Activated T-cell treated with anti-CD3 and anti-CD28 coated beads, Interleukin-2, amount 50 U/mL, for 72 hours (primary cell): ENCODE measurements at places on chromosomes 2 and 18. TPM values are rescaled to one million over a fixed set of nuclear protein-coding genes. Genes with fewer than 3 reads are reported as not detected.

DNA sequence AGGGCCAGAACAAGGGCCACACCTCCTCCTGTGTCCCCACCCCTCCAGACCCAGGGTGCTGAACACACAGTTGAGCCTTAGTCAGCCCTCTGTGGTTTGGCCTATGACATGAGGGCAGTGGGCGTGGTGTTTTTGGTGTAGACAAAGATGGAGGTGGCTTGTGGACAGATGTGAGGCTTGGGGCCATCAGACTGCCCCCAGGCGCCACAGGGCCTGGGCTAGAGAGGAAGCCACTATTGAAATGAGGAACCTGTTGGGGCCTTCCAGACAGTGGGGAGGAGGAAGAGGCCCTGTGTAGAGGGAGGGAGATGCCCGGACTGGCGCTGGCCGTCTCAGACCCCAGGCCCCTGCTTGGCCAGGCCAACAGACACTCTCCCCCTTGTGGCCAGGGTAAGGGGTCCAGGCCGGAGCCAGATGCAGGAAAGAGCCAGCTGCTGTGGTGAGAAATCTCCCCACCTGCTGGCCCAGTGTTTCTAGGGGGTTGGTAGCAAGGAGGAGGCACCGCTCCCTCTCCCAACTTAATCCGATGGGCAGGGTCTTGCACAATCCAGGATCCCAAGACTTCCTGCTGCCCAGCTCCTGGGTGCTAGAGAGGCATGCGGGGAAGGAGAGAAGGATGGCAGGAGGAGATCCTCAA lies 53.8 kb downstream of the SMAD7 start:
- peak; percentile 51 for DNase-seq
- H3K27me3 ChIP-seq: no peaks in the 10 kb centered on the region
- peaks cover 16% of the 10 kb centered on the region for H3K4me1 ChIP-seq

DNA sequence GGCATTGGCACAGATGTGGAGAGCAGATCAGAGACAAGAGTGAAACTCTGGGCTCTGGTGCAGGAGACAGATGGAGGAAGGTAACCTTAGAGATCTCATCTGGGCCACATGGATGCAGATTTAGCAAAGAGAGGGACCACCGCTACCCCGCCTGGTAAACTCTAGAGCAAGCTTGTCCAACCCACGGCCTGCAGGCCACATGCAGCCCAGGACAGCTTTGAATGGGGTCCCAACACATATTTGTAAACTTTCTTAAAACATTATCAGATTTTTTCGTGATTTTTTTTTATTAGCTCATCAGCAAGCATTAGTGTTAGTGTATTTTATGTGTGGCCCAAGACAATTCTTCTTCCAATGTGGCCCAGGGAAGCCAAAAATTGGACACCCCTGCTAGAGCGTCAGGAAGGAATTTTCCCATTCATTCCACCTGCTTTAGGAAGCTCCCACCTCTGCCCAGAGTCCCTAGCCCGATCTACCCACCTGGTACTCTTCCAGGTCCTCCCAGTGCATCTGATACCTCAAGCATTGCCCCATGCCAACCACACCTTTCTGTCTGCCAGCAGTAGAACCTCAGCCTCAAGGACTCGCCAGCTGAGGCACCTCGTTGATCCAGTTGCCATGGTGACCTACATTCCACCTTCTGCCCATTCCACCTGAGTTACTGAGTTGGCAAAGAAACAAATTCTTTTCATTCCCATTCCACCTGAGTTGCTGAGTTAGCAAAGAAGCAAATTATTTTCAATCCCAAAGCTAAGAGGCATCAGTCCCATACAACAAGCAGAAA lies at the start of gene CIB4:
CIB4 (minus strand) TSS at position 586 of the 784 bp plus-strand sequence; CDS start at position 534, 52 bp downstream.
- no peak within 1 kb of the TSS for H3K4me3 ChIP-seq
- H3K27me3 ChIP-seq: peaks cover 42% of the 10 kb centered on the region
- H3K27ac ChIP-seq: no peak within 1 kb of the TSS
- no peak for DNase-seq
- H3K36me3 ChIP-seq: no peaks in the 10 kb centered on the region

DNA sequence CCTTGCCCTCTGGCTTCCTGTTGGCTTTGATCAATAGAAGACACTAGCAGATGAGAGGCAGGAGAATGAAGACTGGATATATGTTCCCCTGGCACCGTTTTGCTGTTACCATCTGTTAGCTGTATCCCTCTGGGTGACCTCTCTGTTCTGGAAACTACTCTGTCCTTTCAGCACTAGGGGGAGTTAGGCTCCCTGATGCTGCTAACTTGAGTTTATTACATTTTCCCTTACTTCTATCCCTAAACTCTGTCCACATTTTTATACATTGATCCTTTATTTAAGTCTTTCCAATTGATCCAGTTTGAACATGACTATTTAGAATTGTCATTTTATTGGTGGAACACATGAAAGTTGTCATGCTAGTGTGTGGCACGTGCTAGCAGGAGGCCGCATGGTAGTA lies 1014.3 kb upstream of the CDH2 start:
- no peaks in the 10 kb centered on the region for H3K27me3 ChIP-seq
- peaks cover 2% of the 10 kb centered on the region for H3K36me3 ChIP-seq
- DNase-seq: no peak
- H3K4me1 ChIP-seq: no peaks in the 10 kb centered on the region

- no peak overlapping the region for H3K27ac ChIP-seq
- H3K4me1 ChIP-seq: no peaks in the 10 kb centered on the region
- no peak overlapping the region for H3K4me3 ChIP-seq
- no peaks in the 10 kb centered on the region for H3K27me3 ChIP-seq
- no peaks in the 10 kb centered on the region for H3K36me3 ChIP-seq
- no peak for DNase-seq
Measured at GRCh38 chr2:121103960-121104359, 181.0 kb downstream of the TFCP2L1 start.

Gene LTBP1
- total RNA-seq: 0.50 TPM

GRCh38 chr2:73938718-73939352 lies 12.2 kb downstream of the DGUOK start:
- peak; percentile 29 for DNase-seq
- H3K27me3 ChIP-seq: no peaks in the 10 kb centered on the region
- peaks cover 81% of the 10 kb centered on the region for H3K4me1 ChIP-seq
- H3K27ac ChIP-seq: no peak overlapping the region
- peak overlapping the region; percentile 54 for H3K4me3 ChIP-seq
